Memory B cell (primary cell): ENCODE measurements at places on chromosomes 7 and 10.
A peak's percentile ranks its signal among the peaks of the same experiment; 100 is the strongest.

- no peak for DNase-seq
These were observed 103.1 kb upstream of the RPA3 start for GRCh38 chr7:7821517-7821916.

DNA sequence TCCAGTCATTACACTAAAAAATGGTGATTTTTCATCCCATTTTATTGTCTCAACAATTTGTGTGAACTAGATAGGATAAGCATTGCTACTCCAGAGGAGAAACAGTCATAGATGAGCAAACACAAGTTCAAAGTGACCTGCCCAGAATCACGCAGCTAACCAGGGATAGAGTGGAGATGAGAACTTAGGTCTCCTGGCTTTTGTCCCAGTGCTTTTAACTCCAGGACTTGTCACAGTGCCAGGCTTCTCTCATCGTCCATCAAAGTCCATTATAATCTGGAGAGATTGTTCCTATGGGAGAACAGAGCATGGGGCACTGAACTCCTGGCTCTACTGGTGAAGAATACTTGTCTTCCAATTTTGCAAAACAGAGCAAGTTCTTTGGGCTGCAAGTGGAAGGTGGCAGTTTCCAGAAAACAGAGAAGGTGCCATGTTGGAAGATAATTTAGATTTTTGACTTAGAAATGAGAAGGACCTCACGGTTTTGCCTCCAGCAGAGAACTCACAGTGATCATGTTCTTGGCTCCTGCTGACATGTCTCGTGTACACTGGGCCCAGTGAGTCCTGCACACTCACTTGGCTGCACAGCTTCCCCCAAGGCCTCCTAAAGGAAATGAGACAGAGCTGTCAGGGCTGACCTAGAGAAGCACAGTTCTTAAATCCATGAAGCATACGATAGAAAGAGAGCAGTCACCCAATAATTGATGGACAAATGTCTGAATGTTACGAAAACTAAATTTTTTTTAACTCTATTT lies 322.9 kb upstream of the NRP1 start:
- DNase-seq, result no peak

DNA sequence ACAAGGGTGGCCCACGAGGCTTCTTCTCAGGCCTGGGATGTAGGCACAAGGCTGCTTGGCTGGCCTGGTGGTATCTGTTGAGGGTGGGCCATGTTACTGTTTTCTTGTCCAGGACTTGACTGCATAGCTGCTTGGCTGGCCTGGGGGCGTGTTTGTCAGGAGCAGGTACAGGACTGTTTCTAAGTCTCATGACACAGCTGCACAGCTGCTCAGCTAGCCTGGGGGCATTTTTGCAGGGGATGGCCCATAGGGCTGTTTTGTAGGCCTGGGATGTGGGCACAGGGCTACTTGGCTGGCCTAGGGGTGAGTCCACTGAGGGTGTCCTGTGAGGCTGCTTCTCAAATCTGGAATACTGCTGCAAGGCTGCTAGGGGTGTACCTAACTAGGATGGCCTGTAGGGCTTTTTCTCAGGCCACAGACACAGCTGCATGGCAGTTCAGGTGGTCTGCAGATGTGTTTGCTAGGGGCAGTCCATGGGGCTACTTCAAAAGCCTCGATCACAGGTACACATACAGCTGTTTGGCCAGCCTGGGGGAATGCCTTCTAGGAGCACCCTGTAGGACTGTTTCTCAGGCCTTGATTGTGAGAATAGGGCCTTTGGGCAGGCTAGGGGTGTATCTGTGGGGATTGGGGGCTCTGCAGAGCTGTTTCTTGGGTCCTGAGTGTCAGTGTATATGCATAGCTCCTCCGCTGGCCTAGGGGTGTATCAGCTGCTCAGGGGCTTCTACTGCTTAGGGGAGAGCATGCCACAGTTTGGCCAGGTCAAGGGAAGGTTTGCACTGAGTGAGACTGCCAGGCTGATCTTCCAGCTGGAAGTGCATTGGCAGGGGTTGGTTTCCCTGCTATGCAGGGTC lies 26.6 kb upstream of the PLA2G12B start:
- no peak for DNase-seq

DNA sequence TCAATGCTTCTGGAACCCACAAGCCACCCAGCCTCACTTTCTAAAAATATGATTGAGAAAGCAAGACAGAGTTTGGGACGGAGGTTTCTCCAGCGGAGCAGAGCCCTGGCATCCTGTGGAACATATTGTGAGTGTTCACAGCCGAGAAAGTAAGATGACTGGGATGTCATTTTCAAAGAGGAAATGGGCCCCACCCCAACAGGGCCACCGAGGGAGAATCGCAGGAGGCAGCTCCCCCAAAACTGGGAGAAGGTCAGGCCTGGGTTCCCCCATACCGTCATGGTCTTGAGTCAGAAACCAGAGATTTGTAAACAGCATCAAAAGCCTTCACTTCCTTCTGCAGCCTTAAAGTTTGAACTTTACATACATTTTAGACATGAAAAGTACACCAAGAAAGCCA lies 560.0 kb downstream of the PTPRN2 start:
- no peak for DNase-seq

GRCh38 chr10:69972981-69973397 lies 79.7 kb upstream of the MACROH2A2 start:
- DNase-seq, result no peak

- DNase-seq, result no peak
These were observed 6.9 kb downstream of the BZW2 start for GRCh38 chr7:16652888-16653287.

DNA sequence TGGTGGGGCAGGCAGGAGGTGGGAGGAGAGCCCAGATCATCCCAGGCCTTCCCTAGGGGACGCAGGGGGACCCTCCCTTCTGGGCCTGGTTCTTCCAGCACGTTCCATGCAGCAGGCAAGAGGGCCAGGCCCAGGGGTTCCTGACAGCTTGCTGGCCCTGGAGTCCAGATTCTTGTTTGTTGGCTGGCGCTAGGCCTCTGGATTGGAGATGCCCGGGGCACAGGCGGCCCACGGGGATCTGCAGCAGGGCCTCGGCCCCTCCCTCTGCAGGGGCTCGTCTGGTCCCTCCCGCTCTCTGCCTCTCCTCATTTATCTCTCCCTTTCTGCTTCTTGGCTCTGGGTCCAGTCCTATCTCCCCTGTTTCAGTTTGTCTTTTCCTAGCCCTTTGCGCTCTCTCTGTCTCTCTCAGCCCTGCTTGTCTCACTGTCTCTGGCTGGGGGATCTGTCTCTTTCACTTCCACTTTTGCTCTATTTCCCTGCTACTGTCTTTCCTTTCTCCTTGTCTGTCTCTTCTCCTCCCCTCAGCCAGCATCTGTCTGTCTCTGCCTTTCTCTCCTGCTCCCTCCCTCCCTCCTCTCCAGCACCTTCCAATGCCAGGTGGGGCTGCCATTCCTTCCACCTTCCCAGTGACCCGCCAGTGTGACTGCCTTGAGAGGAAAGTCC lies 1.1 kb upstream of the AQP1 start:
- no peak for DNase-seq

GRCh38 chr10:87850742-87851205 lies 12.6 kb downstream of the KLLN start:
- peak; percentile 19 for DNase-seq

- no peak for DNase-seq
These were observed 77.9 kb downstream of the INSIG1 start for GRCh38 chr7:155375337-155376277.

DNA sequence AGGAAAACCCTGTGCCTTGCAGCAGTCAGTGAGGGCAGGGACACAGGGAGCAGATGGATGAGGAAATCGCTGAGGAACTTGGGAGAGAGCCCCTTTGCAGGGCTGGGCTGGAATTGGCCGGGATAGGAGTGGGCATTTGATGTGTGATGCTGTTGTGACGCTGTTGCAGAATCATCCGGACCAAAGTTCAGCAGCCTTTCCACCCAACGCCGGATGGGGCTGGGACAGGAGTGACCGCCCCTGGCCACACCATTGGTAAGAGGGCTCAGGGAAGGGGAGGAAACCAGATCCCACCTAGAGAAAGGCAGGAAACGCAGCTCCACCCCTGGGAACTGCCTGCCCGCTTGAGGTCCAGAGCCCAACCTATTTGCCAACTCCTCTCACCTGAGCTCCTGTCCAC lies 33.9 kb downstream of the PAX2 start:
- DNase-seq, result no peak

- DNase-seq, result no peak
These were observed 22.9 kb upstream of the TES start for GRCh38 chr7:116187400-116187799.

- DNase-seq, result no peak
These were observed 107.4 kb upstream of the ABCB5 start for GRCh38 chr7:20508109-20508508.

- DNase-seq, result peak; percentile 53
These were observed 1.9 kb downstream of the HHEX start for GRCh38 chr10:92691591-92692079.
